ENCODE measurements at places on chromosomes 2 and 18.

- DNase-seq, result no peak
These were observed 736.1 kb downstream of the GALR1 start for GRCh38 chr18:77985526-77986281.

DNA sequence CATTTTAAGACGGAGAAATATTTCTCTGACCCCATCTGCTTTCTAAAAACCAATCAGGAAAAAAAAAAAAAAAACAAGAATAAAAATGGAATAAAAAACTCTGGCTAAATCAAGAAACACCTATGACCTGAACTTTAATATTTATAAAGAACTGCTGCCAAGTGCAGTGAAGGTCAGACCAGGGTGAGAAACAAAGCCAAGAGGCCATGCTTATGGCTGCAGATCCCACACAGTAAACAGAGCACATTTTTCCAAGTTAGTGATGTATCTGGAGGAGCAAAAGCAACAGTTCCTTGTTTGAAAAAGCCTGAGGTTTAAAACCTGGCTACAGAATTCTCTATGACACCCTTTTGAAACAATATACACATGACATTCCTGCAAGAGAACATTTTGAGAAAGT is 242.3 kb downstream of the SRBD1 start:
- DNase-seq, result no peak

- no peak for DNase-seq
These were observed 19.9 kb upstream of the TMEM18 start for GRCh38 chr2:696999-697627.

- no peak for DNase-seq
These were observed 957.7 kb upstream of the GYPC start for GRCh38 chr2:125698280-125698679.

GRCh38 chr2:240248721-240249422 is 108.4 kb upstream of the OTOS start:
- no peak for DNase-seq

DNA sequence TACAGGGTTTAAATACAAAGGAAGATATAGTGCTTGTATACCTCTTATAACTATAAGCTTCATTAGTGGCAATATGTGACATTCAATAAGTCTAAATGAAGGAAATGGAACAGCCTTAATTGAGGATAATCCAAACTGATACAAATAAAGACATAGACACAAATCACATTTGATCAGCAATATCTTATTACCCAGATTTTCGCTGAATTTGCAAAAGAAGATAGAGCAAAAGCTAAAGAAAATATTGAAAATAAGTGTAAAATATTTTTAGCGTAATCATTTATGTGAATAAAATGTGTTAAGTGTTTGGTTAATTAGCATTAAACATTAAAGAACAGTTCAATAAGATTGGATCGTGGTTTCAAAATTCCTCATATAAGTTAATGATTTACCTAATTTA is 51.2 kb downstream of the CCDC148 start:
- DNase-seq, result no peak

- DNase-seq, result no peak
These were observed 155.1 kb upstream of the FSHR start for GRCh38 chr2:49309461-49309860.

DNA sequence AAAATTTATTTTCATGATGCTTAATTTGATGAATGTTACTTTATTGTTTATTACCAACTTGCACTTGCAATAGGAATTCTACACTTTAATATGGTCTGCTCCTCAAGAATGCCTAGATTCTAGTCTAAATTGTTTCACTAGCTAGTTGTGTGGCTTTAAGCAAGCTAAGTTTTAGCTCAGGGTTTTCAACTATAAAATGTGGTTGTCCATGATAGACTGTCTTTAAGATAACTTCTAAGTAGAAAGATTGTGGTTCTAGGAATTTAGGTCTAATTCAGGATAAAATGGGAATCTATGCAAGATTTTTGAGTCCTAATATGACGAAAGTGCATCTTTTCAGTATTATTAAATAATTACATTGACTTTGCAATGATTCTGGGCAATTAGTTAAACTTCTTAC is 294.0 kb downstream of the PLCL1 start:
- DNase-seq, result no peak

DNA sequence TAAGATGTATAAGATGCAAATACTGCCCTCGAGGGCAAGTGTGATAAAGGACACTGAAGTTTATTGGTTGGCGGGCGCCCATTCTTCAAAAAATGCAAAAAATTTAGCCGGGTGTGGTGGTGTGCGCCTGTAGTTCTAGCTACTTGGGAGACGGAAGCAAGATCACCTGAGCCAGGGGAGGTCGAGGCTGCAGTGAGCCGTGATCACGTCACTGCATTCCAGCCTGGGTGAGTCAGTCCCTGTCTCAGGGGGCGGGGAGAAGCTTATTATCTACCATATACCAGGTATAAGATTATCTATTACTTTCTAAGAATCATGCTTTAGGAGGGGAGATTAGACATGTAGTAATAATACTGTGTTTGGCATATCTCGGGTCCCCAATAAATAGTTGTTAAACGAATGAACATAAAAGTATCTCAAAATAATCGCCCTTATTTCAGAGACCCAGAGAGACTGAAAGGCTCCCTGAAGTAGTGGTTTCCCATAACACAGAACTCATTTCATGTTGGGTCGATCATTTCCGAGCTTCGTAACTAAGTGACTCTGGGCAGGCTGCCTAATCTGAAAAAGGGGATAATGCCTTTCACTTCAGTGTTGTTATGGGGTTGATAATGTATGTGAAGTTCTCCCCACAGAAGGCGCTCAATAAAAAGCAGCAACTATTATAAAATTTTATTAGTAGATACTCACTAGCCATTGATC is 1.2 kb upstream of the SELENOI start:
- DNase-seq, result no peak

- no peak for DNase-seq
These were observed 805.6 kb downstream of the DPP10 start for GRCh38 chr2:115248066-115248465.

DNA sequence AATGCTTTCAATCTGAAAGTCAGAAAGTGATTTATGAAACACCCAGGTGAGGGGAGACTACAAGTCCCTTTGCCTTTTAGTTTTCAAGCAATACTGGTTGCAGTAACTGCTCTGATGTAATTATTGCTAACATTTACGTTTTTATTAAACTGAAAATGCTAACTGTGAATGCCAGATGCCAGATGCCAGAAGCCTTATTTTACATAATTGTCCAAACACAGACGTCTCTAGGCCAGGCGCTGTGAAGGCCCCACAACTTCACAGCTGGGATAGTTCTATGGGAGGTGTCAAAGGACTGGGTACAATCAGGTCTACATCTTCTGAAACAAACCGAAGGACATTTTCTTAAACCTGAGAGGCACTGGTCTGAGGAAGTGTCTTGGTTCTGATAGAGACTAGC is 27.5 kb upstream of the MSGN1 start:
- DNase-seq, result no peak

- no peak for DNase-seq
These were observed 16.1 kb upstream of the ANKRD53 start for GRCh38 chr2:70962211-70962884.

DNA sequence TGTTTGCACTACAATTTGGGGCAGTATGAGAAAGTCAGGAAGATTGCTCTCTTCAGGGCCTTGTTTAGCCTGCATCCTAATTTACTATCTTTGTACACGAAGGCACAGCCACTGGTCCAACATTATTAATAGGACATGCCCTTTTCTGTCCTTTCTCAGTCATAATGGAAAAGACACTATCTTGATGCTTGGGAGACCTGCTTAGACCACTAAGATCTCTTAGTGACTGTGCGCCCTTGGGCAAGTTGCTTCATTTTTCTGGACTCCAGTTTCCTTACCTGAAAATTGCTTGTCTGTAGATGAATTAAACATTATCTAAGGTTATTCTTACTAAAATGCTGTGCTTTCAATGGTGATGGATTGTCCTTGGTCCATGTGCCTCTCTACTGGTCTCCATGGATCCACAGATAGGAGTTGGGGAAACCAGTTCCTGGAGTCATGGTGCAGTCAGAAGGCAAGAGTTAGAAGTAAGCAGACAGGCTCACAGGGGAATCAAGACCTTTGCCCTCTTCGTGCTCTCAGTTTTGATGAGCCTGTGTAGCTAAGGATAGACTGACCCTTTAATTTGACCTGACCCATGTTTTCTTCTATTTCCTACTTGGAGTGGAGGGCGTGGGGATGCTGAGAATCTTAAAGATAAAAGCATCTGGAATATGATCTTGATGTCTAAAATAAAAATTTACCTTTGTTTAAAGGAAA is 114.0 kb downstream of the RAPGEF4 start:
- DNase-seq, result no peak
